ENCODE measurements at places on chromosomes 5 and 9.

- DNase-seq, result no peak
Measured at GRCh38 chr5:41065691-41066335, 5.3 kb downstream of the MROH2B start.

DNA sequence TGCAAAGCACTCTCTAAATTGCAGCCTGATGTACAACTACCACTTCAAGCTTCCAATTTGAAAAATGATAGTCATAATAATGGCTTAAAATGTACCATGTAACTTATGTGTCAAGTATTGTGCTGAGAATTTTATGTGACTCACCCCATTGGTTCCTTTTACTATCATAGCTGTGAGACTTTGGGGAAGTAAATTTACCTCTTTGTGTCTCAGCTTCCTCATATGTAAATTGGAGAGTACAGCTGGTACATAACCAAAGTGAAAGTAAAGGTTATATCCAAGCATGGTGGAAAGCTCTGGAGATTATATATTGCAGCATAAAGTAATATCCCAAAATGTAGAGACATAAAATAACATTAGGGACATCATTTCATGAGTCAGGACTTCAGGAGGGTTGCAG lies 2200.4 kb upstream of the C9orf72 start:
- no peak for DNase-seq

GRCh38 chr5:95083606-95084005 lies 201.3 kb downstream of the MCTP1 start:
- no peak for DNase-seq

DNA sequence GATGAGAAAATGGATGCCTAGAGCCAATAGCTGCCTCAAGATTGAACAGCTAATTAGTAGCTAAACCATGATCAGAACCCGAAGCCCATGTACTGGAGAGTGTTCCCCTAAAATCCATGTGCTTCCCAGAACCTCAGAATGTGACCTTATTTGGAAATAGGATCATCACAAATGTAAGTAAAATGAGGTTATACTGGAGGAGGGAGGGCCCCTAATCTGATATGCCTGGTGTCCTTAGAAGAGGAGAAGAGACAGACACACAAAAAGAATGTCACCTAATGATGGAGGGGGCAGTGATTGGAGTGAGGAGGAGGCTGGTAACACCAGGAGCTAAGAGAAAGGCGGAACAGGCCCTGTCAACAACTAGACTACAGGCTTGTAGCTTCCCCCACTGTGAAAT lies 41.3 kb upstream of the FBP1 start:
- no peak for DNase-seq

- no peak for DNase-seq
Measured at GRCh38 chr5:13843175-13843846, 101.2 kb downstream of the DNAH5 start.

DNA sequence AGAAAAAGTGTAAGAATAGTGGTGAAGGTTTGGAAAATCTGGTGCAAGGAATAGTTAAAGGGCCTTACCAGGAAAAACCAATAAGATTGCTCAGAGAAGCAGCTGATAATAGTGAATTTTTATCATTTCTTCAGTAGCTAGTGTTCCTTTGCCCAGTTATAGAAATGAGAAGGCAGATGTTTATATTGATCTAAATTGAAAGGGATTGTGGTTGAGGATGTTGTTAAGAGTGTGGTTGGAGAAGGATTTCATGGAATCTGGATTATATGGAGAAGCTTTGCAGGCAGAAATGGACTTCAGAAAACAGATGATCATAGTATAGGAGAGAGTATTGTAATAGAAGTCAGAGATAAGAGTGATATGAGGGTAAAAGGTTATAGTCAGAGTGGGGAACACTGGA lies 102.6 kb downstream of the XRCC4 start:
- DNase-seq, result no peak

- no peak for DNase-seq
Measured at GRCh38 chr5:23001120-23001519, 148.0 kb upstream of the CDH12 start.

DNA sequence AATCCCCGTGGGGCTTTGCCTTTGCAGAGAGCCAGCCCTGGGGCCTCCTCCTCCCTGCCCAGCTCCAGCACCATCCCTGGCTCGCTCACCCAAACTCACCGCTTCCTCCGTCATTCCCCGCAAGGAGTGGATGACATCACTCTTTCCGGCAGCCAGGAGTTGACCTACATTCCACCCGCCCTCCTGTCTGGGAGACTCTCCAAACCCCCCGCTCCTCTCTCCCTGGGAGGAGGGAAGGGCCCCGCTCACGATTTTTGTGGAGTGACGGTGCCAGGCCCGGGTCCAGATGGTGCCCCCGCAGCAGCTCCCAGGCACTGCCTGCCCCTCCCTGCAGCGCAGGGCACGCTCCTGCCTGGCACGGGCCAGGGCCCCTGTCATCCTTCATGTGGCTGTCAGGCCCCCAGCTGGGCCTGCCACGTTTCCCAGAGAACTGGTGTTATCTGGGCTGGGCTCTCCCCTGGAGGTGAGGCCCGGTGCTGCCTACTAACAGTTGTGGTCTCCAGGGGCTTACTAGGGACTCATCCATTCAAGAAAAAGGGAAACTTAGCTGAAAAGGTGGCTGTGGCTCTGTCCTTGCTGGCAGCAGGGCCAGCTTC lies 52.3 kb downstream of the NTNG2 start:
- DNase-seq, result peak; percentile 90

GRCh38 chr5:109558364-109558763 lies 131.4 kb upstream of the MAN2A1 start:
- no peak for DNase-seq

GRCh38 chr5:29963956-29964355 lies 1229.5 kb upstream of the CDH6 start:
- no peak for DNase-seq

GRCh38 chr5:16736158-16736995 lies 119.6 kb upstream of the RETREG1 start:
- no peak for DNase-seq

GRCh38 chr5:149338364-149338763 lies 6.9 kb upstream of the GRPEL2 start:
- DNase-seq, result no peak
